RPMI7951 (cell line): ENCODE measurements at places on chromosomes 5 and 9. TPM values are rescaled to one million over a fixed set of nuclear protein-coding genes. Genes with fewer than 3 reads are reported as not detected.

Gene FSTL4
- total RNA-seq: 0.12 TPM in 1 of 2 replicates, not detected in the other

Gene SOX30
- total RNA-seq: not detected in 2 replicates

Gene MARVELD2
- total RNA-seq: 1.1 and 2.5 TPM in 2 replicates

Gene PIP5K1B
- total RNA-seq: not detected in 2 replicates

Gene IZUMO3
- total RNA-seq: not detected in 2 replicates

Gene OGN
- total RNA-seq: not detected in 2 replicates

Gene IPO11
- 18.0 and 22.9 TPM in 2 replicates for total RNA-seq
